Suppressor macrophage treated with lipopolysaccharide for 4 hours (primary cell): ENCODE measurements at places on chromosomes 6 and 20.
A peak's percentile ranks its signal among the peaks of the same experiment; 100 is the strongest.

DNA sequence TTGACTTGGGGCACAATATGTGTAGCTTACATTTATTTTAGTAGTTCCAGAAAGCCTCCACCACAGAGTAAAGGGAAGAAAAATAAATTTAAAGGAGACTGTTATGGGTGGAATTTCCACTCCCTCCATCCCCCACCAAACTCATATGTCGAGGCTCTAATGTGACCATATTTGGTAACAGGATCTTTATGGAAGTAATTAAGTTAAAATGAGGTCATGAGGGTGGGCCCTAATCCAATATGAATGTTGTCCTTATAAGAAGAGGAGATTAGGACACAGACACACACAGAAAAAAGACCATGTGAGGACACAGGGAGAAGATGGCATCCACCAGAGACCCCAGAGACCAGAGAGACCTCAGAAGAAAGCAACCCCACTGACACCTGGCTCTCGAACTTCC lies 189.7 kb downstream of the EDN1 start:
- DNase-seq, result no peak

GRCh38 chr20:23596579-23597250 lies 9.0 kb downstream of the CST9 start:
- DNase-seq, result peak; percentile 44

- no peak for DNase-seq
Measured at GRCh38 chr6:168164462-168165061, 85.5 kb upstream of the FRMD1 start.

GRCh38 chr6:15423286-15423993 lies 177.6 kb downstream of the JARID2 start:
- DNase-seq, result no peak

GRCh38 chr6:25138233-25138933 lies 140.8 kb upstream of the CARMIL1 start:
- peak; percentile 85 for DNase-seq
